Fibroblast of lung (primary cell): ENCODE measurements at places on chromosomes 4 and X.

- no peak for DNase-seq
Observed at GRCh38 chr4:85457752-85458467, 17.0 kb upstream of the ARHGAP24 start.

DNA sequence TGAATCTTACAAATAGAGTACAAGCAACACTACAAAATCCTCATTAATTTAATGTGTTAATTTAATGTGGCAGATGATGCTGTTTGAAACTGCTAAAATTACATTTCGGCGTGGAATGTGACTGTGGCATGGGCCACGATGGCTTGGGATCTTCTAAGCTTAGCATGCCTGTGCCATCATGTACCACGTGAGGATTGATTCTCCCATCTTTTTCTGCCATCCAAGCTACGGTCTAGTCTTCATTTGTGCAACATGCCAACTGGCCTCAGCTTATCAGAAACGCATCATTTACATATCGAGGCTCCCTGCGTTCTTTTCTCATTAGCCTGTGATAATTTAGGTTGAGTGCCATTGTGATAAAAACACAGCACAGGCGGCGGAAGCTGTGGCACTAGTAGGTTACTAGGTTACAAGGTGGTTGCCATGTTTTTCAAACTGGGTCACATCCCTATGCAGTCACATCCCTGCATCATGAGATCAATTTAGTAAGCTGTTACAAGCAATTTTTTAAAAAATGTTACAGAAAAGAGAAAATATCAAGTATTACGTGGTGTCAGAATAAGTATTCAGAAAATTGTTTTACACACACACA lies 189.9 kb upstream of the RBPJ start:
- no peak for DNase-seq

DNA sequence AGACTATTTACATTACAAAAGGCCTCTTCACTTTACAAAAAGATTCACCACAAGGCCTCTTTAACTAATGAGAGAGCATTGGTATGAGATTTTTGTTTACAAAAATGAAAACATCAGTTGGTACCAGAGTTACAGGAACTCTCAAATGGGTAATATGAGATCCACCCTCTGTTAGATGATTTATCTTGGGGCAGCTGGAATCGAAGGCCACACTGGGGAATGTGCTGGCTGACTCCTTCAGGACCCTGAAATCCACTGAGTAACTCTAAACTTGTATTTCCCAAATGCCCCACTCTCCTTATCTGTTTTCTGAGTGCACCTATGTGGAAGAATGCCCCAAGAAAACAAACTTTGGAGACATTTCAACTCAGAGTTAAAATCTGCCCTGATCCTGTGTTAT lies 232.9 kb upstream of the F9 start:
- no peak for DNase-seq

DNA sequence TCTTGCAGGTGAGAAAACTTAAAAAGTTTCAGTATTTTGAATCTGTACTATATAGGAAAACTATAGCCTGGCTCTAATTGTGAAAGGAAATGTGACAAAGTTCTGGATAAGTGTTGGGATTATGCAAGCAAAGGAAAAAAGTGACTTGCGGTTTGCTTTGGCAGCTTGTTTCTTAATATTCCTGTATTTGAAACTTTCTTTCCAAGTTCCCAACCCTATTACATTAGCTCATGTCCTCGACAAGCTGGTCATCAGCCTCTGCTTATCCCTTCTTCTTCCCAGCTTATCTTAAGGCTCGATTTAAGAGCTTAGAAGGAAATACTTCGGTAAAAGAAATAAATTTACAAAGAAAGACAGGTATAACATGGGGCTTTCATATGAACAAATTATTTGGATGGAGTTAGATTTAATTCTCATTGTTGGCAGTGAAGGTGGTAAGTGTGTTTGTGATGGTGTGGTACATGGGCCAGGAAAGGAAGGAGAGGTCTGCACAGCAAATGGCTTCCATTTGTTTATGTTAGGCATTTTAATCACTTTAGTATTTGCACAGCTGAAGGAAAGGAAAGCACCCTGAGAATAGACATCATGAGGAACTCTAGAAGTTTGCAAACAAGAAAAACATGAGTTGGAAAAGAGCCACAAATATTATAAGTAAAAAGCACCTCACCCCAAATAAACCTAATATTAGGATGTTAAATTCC lies 5.1 kb upstream of the MYOZ2 start:
- DNase-seq: no peak

- DNase-seq: no peak
Observed at GRCh38 chr4:72118017-72118416, 86.2 kb downstream of the NPFFR2 start.

- DNase-seq: no peak
Observed at GRCh38 chr4:78689261-78689660, 86.9 kb upstream of the BMP2K start.

DNA sequence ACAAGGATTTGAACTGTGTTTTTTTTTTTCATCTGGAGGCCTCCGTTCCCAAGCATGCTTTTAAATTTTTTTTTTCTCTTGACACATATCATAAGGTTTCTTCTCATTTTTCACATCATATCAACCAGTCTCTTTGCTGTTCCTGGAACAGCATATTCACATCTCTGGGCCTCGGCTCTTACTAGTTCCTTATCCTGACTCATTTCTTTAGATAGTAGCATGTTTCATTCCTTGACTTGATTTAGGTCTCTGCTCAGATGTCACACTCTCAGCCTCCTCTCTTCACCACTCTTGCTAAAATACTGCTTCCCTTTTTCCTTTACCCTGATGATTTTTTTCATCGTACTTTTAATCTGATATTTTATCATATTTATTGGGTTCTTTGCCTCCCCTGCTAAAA lies 976.4 kb upstream of the FTHL17 start:
- no peak for DNase-seq

GRCh38 chrX:149531599-149531998 lies 9.2 kb upstream of the EOLA1 start:
- DNase-seq: no peak

- no peak for DNase-seq
Observed at GRCh38 chr4:101315786-101316185, 31.5 kb downstream of the PPP3CA start.

DNA sequence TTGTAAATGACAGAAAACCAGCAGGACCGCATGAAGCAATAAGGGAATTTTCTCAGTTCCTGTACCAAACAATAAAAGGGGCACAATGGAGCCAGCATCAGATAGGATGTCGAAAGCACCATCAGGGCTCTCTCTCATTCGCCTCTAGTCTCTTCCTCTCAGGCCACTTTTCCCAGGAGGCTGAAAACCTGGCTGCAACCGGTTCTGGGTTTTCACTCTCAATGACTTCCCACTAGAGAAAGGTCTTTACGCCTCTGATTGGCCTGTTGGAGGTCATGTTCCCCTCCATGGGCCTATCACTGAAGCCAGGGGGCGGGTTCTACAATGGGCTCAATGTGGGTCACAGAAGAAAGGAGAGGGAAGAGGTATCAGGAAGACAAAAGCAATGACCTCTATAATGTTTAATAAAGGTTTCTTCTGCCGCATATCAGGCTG lies 29.3 kb downstream of the ZNF827 start:
- no peak for DNase-seq

DNA sequence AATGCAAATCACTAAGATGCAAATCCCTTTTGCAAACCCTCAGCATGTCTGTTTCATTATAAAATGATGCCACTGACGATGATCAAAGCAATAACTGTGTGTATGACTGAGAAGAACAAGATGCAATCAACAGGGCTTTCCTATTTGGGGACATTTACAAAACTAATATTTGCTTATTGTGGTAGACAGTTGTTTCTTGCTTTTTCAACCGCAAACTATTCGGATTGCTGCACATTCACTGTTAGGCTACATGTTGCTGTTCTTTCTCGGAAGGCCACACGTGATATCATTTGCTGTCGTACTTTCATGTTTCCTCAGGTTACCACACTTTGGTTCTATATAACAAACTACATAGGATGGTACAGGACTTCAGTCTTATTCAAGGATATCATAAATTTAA lies 49.8 kb downstream of the NPY5R start:
- no peak for DNase-seq

DNA sequence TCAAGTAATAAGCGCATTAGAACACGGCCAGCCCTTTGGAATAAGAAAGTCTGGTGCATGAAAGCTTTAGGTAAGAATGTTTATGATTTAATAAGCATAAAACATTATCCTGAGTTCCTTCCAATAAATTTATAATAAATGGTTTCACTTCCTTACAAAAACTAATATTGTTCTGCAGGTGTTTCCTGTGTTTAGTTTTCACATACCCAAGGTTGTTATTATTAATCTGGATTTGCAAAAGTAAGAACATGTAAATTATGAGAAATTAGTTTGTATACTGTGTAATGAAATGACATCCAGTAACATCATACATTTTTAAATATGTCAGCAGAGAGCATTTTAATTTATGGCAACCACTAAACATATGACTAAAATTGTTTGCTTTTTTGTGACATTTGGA lies 72.1 kb downstream of the BANK1 start:
- no peak for DNase-seq

- DNase-seq: no peak
Observed at GRCh38 chrX:42362219-42362618, 415.7 kb downstream of the PPP1R2C start.

GRCh38 chr4:17726911-17727310 lies 54.5 kb downstream of the FAM184B start:
- no peak for DNase-seq

- peak; percentile 59 for DNase-seq
Observed at GRCh38 chr4:7778510-7779431, 160.9 kb downstream of the AFAP1 start.

DNA sequence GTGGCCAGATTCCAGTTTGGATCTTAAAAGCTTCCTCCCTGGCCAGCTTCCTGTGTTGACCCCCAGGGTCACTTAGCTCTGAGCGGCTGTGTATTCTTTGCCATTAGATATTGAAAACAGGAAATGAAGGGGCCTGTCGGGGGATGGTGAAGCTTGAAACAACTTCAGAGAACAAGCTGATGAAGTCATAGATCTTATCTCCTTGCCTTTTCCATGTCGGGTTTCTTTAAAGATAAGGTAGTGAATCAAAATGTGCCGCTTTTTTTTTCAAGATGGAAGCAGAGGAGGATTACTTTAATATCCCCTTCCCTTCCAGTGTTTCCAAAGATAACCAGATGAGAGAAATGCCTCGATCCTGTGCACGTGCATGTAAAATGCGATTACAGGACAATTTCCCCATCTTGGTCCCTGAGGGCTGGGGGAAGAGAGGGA lies 508.5 kb downstream of the MID1IP1 start:
- DNase-seq: peak; percentile 68

DNA sequence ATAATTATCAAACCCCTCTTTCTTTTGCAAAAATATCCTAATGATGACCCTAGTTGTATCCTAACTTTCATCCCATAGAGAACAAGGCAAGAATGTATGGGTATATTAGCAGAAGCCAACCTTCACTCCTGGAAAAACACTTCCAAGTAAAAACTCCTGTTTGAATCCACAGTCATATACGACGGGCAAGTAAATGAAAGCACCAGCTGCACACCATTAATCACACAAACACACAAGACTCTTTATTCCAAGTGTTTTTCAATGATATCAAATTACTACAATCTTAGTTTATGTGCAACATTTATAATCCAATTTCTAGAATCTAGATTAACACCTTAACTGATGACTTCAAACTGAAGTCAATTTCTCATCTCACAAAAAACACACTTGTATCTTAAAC lies 22.9 kb downstream of the ACSL4 start:
- peak; percentile 27 for DNase-seq

DNA sequence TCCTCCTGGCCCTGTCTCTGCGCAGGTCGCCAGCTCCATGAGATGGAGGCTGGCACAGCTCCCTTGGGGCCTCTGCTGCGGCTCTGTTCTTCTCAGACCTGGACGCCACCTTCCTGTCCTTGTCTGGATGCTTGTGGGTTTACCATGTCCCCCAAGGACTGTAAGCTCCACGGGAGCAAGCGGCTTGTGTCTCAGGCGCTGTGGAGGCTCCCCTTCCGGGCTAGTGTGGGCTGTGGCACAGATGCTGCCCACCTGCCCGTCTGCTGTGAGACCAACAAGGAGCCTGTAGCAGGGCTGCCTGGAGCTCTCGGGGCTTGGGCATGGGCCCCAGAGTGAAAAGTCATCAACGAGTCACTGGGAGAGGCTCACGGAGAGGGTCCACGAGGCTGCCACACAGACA lies 25.2 kb downstream of the NAT8L start:
- no peak for DNase-seq

DNA sequence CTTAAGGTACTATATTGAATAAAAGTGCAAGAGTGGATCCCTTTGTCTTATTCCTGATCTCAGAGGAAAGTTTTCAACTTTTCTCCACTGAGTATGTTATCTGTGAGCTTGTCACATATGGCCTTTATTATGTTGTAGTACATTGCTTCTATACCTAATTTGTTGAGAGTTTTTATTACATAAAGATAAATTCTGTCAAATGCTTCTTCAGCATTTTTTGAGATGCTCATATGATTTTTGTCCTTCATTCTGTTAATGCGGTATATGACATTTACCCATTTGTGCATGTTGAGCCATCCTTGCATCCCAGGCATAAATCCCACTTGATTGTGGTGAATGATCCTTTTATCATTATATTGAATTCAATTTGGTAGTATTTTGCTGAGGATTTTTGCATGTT lies 11.0 kb downstream of the SLC25A31 start:
- no peak for DNase-seq

GRCh38 chrX:142156567-142156966 lies 48.5 kb downstream of the MAGEC2 start:
- no peak for DNase-seq

- no peak for DNase-seq
Observed at GRCh38 chr4:77432717-77433417, 172.8 kb upstream of the CXCL13 start.

- no peak for DNase-seq
Observed at GRCh38 chrX:38860106-38861013, 59.1 kb downstream of the MID1IP1 start.

DNA sequence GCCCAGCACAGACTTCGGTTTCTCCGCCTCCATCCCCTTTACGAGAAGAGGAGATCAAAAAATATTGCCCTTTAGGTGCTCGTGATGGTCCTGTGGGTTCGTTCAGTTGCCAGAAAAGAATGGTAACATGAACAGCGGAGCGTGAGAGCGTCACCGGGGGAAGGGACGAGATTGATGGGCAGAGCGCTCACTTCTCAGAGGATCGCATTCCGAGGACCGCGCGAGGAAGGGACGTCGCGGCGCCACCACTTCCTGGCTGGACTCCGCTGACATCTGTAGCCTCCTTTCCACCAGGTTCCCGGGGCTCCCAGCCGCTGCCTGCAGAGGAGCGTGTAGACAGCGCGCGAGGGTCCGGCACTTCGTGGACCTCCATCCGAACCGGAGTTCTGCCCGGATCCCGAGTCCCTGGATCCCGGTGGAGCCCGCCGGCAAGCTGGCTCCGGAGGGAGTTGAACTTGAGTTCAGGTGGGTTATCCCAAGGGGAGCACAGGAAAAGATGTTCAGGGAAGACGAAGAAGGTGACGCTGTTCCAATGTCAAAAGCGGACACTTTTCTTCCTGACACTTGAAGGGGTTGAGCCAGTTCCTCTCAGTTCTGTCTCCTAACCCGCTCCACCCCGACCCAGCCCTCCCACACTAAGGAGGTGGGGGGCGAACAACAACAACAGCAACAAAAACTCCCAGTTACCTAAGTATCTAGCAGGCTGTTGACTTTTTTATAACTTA lies 484 bp downstream of the GALNTL6 start:
- DNase-seq: no peak
